Stimulated activated CD4-positive, alpha-beta T cell treated with anti-CD3 and anti-CD28 coated beads, Interleukin-1b, Interleukin-23, amount 100 ng/mL, for 48 hours (primary cell): ENCODE measurements at places on chromosomes 6 and 20.

- DNase-seq: no peak
These were observed 21.8 kb upstream of the SRF start for GRCh38 chr6:43149265-43149664.

GRCh38 chr20:53829724-53830521, 236.3 kb upstream of the ZNF217 start:
- DNase-seq: no peak

- DNase-seq: no peak
These were observed 54.2 kb downstream of the NCOA7 start for GRCh38 chr6:125844989-125845388.

- DNase-seq: no peak
These were observed 214.3 kb downstream of the DLL1 start for GRCh38 chr6:170076466-170077165.

DNA sequence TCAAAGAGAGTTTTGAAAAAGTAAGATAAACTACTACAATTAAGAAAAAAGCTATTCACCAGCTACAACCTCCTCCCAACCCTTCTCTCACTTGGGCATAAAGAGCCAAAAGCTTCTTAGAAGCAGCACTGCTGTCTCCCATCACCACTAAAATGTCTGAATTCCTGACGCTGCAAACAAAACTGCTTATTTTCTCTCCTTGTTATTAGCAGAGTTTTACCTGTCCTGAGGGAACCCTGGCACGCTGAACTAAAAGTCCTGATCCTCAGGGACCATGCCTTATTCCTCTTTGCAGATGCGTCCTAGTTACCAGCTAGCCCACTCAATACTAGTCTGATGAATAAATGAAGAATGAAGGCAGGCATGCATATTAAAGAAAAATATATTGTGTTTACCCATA, 1.1 kb downstream of the HACE1 start:
- no peak for DNase-seq

DNA sequence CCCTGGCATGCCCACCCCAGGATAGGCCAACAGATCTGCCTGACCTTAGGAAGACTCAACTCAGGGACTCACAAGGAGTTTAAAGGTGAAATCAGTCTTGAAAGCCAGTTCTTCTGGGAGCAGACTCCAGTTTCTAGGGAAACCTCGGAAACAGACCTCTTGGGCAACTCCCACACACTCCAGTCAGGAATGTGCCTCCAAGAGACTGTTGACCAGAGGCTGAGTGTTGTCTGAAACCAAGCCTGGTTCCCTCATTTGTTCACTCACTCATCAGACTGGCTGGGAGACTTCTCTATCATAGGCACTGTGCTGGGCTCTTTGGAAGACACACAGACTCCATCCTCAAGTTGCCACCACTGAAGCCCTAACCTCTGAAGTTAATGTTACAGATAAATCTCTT, 1.8 kb downstream of the TREM1 start:
- no peak for DNase-seq

GRCh38 chr6:11174242-11174611, 58.2 kb downstream of the NEDD9 start:
- DNase-seq: no peak

GRCh38 chr6:39876826-39877225, 57.4 kb downstream of the MOCS1 start:
- no peak for DNase-seq

DNA sequence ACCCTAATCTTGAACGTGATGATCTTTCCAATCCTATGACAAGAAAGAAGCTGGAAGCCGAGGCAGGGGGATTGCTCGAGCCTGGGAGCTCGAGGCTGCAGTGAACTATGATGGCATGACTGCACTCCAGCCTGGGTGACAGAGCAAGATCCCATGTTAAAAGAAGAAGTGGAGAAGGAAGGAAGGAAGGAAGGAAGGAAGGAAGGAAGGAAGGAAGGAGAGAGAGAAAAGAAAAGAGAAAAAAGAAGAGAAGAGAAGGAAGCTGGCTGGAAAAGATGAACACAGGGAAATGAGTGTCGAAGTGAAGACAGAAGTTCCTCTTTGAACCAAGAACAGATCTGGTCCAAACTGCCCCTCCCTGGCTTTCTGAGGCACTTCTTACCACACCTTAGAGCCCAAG, 136.0 kb upstream of the PRND start:
- no peak for DNase-seq

DNA sequence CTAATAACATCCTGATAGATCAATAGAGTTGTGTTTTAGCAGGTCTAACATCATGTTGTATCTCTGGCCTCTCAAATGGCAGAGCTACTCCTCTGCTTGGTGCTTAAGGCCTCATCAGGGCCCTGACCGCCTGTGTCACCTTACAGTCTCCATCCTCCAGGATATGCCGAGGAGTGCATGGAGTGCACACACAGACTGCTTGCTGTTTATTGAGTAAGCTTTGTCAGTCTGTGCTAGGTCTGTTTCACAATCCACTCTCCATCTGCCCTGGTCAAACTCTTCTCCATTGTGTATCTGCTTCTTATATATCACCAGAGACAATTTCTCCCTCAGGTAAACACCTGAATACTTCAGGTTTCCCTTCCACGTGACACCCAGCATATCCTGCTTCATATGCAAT, 136.1 kb downstream of the SLC24A3 start:
- no peak for DNase-seq

DNA sequence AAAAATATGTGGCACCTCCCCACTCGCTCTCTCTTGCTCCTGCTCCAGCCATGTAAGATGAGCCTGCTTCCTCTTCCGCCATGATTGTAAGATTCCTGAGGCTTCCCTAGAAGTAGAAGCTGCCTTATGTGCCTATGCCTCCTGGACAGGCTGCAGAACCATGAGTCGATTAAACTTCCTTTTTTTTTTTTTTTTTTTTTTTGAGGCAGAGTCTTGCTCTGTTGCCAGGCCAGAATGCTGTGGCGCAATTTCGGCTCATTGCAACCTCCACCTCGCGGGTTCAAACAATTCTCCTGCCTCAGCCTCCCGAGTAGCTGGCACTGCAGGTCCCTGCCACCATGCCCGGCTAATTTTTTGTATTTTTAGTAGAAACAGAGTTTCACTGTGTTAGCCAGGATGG, 112.5 kb downstream of the FAM217A start:
- no peak for DNase-seq

DNA sequence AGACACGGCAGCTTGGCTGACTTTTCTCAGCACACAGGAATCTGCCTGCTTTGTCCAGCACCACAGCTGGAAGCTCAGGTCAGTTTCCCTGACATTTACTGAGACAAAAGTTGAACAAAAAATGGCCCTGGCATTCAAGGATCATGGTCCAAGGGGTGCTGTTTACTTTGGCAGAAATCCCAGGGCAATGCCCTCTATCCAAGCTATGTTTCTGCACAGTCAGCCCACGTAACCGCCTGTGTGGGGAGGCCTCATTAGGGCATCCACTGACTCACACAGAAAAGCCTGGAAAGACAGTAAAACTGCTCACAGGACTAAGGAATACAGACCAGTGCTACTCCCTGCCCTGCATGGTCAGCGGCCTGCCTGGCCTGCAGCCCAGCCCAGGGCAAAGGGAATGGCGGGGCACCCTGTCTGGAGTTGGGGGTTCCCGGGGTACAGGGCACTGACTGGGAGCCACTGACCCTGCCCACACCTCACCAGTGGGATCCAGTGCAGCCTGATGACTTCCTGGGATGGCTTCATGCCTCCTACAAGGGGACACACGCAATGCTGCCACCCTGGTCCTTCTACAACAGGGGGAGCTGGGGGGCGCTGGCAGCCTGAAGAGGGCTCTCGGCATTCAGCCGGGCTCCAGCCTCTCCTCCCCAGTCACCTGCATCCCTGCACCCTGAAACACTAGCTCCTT, 77.1 kb downstream of the NINL start:
- DNase-seq: no peak

GRCh38 chr6:37239526-37239925, 18.0 kb upstream of the TBC1D22B start:
- no peak for DNase-seq

GRCh38 chr20:57429580-57430200, 38.5 kb downstream of the RBM38 start:
- peak; percentile 29 for DNase-seq

- DNase-seq: no peak
These were observed 19.5 kb downstream of the KIAA0408 start for GRCh38 chr6:127439718-127440117.

DNA sequence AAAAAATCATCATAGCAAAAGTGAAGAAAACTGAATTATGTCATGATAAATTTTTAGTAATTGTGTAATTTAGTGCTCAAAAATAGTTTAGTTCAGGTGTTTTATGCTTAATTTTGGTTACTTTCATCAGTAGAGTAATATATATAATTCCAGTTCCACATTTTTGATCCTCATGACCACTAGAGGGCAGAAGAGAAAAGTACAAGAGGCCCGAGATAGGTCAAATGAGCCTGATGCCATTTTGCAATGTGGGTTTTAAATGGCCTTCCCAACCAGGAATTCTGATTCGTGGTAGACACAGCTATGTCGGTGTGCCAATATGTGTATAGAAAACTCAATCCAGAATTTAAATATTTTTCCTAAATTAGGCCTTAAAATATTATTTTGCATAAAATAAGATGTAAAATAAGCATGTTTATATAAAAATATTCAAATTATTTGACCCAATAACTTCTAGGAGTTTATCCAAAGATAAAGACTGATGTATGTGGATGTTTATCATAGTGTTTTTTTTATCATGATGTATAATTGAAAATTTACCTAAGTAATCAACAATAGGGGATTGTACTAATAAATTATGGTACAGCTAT, 159.7 kb upstream of the RPS6KA2 start:
- no peak for DNase-seq

- no peak for DNase-seq
These were observed 155.8 kb downstream of the PDE7B start for GRCh38 chr6:136007345-136007744.

GRCh38 chr6:29531668-29532067, 27.9 kb downstream of the UBD start:
- DNase-seq: peak; percentile 25

DNA sequence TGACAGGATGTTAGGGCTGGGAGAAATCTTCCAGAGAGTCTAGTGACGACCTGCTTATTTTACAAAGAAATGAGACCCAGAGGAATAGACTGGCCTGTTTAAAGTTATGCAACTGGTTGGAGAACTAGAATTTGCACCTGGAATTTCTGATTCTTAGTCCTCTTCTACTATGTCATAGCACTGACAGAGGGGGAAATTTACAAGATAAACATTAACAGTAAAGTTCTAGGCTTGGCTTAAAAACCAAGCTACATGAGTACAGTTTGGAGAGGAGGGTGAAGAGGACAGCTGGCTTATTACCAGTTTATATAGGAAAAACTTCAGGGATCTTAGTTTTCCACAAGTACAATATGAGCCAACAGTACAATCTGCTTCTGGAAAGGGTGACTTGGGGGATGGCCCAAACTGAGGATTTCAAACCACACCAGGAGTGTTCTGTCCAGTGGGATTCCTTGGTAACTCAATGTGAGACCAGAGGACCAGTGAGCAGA, 269.6 kb downstream of the CD109 start:
- DNase-seq: no peak

- no peak for DNase-seq
These were observed 111.1 kb upstream of the DTNBP1 start for GRCh38 chr6:15773806-15774410.
